Cerebellar nuclear complex (tissue), 1 donor: ENCODE measurements at places on chromosomes 7 and 10.

DNA sequence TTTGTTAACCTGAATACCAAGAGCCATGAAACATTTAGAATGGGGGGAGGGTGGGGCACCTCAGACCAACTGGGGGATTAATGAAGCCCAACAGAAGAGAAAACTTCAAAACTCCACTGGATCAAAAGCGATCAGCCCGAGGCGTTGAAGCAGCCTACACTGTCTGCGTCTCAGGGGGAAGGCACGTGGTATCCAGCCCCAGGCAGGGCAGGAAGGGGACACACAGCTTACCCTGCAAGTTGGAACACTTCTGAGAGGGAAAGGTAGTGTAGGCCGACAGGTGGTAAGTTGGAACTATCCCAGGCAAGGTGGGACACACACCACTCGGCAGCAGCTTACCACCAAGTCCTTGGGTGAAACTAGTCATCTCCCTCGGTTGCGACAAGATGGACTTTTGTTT, 102.9 kb downstream of the TAX1BP1 start:
- no peak for DNase-seq

GRCh38 chr7:104773796-104774195, 240.2 kb upstream of the KMT2E start:
- DNase-seq, result no peak

DNA sequence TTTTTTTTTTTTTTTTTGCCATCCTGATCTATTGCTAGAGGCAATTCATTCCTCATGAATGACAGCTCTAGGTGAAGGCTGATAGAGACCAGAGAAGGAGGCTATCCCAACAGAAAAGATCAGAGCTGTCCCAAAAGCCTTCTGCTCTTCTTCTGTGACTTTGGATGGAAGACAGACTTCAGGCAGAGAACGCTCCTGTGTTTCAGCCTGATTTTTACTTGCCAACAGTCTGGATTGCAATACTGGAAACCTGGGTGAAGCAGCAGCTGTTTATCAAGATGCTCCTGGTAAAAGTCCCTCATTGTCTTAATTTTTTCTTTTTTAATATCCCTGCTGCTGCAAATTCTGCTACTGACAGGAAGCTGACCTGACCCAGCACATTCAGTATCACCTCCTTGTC, 219.5 kb downstream of the CCDC3 start:
- no peak for DNase-seq

- no peak for DNase-seq
Observed at GRCh38 chr10:102777711-102778453, 34.1 kb downstream of the WBP1L start.

- no peak for DNase-seq
Observed at GRCh38 chr10:11225935-11226334, 208.3 kb downstream of the CELF2 start.

- DNase-seq, result no peak
Observed at GRCh38 chr7:50985096-50985495, 202.4 kb upstream of the GRB10 start.

DNA sequence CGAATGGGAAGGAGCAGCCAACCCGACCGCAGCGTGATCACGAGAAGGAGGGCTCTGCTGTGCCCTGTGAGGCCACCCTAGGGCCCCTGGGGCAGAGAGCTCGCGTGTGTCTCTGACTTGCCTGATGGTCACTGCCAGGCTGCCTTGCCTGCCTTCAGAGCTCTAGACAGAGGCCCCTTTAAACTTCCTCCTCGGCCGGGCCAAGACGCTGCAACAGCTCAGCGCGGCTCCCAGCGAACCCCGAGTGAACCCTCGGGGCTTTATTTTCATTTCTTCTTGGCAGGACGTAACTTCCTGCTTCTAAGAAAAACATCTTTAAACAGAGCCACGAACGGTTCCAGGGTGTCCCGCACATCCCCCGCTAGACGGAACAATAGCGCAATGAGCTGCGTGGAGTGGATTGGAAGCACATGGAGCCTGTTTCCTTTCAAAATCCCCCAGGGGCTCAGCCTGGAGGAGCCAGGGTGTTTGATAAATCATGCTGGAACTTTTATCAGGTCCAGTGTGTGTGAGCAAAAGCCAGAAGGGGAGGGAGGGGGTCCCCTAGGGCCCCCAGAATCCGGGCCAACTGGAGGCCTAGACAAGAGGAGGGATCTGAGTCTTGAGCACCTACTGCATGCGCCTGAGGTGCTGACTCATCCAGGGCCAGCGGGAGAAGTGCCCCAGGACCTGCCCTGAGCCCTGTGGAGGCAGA, 134.1 kb upstream of the GDF10 start:
- no peak for DNase-seq
